ENCODE measurements at places on chromosomes 2 and 18. TPM values are rescaled to one million over a fixed set of nuclear protein-coding genes. Genes with fewer than 3 reads are reported as not detected.

Gene AMER3
- total RNA-seq = 0.27 TPM

- no peak for DNase-seq
Observed at GRCh38 chr2:100214265-100214971, 72.0 kb upstream of the AFF3 start.

GRCh38 chr2:43438342-43438741 is 157.5 kb downstream of the THADA start:
- DNase-seq = no peak

Gene ZNF804A
- total RNA-seq = not detected

- no peak for DNase-seq
Observed at GRCh38 chr2:236718207-236718992, 148.8 kb downstream of the ACKR3 start.

Gene DSG4
- 0.27 TPM for total RNA-seq

DNA sequence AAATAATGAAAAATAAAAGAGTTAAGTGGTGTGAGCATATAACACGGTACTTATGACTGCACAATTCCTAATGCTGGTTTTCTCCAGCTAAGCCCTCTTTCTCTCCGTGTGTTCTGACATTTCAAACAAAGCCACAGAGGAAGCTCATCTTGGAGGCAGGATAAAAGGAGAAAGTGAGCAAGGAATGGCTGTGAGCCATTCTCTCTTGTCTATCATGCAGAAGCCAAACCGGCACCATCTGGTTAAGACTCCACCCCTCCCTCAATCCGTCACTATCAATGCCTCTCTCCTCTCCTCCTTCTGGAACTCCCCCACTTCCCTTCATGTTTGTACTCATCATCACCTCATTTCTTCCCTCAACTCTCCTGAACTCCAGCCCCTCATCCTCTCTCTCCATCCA is 210.4 kb downstream of the TMEM163 start:
- no peak for DNase-seq

Gene SERPINB11
- total RNA-seq = not detected

Gene ADD2
- total RNA-seq = 1.1 TPM

Gene ARHGEF33
- 0.35 TPM for total RNA-seq

DNA sequence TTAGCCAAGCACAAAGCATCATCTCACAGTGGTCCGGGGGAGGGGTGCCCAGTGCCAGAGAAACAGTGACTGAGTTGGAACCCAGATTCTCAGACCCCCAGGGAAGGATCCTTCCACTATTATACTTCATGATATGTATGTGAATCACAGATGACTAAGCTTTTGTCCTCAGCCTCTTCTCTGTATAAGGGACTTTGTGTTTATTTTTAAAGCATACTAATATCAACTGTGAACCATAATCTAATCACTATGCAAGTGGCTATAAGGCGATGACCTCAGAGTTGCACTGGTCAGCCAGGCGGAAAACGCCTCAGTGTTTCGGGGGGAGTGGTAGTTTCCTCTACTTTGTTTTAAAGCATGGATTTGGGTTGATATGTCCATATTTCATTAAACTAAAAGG is 160.4 kb upstream of the TMEM200C start:
- DNase-seq = no peak

Gene GPR55
- 0.35 TPM for total RNA-seq

DNA sequence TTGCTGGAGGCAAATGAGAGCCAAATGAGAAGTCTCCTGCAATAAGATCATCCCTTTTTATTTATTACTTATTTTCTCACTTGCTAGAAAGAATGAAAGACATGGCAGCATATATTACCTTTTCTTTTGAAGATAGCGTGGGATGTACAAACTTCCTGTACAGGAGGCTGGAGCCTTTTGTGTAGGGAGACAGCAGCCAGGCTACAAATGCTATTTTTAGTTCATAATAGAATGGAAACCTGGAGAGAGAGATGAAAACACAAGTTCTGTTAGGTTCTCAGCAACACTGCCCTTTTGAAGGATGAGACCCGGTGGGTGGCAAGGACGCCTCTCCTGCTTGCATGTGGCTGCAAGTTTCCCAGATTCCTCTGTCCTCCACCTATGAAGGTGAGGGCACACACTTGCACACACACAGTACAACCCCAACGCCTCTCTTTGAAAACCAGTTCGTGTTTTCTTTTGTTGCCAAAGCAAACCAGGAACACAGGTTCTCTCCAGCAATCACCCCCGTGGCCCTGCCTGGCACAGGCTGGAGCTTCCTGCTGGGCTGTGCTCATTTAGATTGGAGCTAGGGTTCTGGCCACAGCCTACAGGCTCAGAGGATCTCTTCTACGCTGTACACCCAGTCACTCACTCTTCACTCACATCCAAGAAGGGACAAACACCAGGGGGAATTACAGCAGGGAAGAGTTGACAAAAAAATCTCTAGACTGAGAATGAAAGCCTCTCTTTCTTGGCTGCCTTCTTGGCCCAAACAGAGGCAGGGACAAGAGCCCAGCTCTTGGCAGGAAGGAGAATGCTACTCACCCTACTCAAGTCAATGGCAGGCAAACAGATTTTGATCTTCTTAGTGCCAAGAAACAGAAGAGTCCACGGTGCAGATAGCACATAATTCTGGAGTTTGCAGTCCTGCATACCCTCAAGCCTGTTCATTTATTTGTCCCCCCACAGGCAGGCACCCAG is 55.6 kb downstream of the MRPL35 start:
- DNase-seq = peak; percentile 42

Gene CCDC74B
- 0.35 TPM for total RNA-seq

- DNase-seq = no peak
Observed at GRCh38 chr2:37792366-37792765, 120.9 kb upstream of the CDC42EP3 start.

DNA sequence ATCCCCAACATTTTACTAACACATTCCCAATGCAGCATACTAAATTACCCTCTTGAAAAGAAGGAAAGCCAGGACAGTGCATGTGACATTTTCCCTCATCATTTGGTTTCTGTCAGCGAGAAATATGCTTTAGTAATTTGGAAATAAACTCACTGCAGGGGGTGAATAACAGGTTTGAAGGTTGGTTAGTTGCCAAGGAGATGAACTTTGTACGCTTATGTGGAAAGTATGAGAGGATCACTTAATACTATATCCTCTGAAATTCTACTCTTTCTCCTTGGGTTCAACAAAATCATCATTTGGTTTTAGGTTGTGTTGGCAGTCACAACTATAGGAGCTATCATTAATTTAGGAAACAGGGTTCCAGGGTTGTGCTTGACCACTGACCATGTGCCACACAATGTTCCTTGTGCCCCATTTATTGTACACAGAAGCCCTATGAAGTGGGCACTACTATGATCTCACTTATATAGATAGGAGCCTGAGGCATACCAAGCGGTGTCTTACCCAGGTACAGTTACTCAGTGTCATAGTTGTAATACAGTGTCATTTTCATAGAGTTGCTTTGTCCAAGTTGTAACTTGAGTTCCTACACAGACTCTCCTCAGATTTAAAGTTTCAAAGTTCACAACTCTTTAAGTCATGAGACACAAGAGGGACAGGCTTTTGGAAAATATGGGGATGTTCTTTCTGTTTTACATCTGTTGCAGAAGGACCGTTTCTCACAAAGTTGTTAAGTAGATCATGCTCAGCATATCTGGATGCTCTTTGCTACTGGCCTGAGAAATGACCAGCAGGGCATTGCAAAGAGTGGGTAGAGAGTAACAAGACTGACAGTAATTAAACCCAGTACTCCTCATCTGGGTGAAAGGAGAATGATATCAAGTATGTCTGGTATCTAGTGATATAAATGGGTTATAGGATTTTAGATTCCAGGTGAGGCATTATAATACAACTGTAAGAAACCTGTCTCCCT is 91.8 kb downstream of the MAP4K4 start:
- DNase-seq = no peak

DNA sequence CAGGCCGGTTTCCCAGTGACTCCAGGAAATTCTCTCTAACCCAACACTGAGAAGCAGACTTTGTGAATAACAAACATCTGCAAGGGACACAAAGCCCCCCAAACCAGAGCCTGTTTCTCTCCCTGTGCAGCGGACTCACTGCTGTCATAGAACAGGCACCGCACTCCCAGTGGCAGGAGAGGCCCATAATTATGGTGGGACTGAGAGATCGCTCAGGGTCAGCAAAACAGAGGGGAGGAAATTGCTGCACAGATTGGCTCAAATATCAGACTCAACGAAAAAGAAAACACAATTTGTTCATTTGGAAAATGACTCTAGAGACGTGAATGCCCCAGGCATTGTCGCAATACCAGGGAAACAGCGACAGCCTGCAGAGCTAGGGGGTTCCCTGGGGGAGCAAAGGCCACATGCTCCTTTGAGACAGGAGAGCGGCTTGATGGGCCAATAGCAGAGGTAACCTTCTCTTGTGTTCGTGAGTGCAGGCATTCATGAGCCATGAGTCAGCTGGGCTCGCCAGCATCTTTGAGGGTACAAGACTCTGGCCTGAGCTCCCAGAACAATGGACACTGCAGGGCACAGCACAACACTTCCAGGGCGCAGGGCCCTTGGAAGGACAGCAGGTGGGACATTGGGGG is 143.3 kb upstream of the KLHL29 start:
- DNase-seq = no peak

Gene MC2R
- total RNA-seq = not detected

DNA sequence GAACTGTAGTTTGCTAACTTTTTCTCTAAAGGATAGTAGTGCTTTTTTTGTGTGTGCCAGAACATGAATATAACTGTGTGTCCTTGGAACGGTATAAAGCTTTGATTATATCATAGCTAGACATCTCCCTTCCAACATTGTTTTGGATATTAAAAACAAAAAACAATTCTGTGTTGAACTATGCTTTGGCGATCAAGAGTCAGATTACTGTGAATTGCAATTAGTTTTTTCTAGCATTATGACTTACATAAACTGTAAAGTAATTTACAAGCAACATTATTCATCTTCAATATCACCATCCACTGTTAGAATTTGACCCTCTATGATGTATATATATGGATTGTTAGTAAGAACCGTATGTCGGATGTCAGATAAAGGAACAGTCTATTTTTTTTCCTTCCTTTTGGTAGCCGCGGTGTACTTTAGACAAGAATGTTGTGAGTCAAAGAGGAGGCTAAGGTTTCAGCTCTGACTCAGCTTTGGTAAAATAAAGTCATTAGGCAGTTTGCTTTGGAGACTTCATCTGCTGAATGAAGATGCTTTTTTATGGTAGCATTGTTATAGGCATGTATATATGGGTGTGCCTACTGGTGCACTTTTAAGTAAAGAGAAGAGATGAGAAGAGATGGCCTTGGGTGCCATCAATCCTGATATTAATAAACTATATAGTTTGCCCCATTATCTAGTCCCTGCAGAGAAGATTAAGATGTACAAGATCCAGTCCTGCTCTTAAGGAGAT is 76.4 kb downstream of the LTBP1 start:
- DNase-seq = no peak

GRCh38 chr2:23322567-23323197 is 62.3 kb upstream of the KLHL29 start:
- no peak for DNase-seq

GRCh38 chr2:127901339-127902056 is 15.7 kb upstream of the AMMECR1L start:
- peak; percentile 24 for DNase-seq

Gene TUBA4B
- not detected for total RNA-seq

GRCh38 chr2:3242747-3243369 is 134.8 kb downstream of the EIPR1 start:
- no peak for DNase-seq

Gene KCNE4
- 2.1 TPM for total RNA-seq

GRCh38 chr18:61965311-61965710 is 72.5 kb upstream of the RNF152 start:
- DNase-seq = no peak

Gene PAIP2B
- 7.1 TPM for total RNA-seq

DNA sequence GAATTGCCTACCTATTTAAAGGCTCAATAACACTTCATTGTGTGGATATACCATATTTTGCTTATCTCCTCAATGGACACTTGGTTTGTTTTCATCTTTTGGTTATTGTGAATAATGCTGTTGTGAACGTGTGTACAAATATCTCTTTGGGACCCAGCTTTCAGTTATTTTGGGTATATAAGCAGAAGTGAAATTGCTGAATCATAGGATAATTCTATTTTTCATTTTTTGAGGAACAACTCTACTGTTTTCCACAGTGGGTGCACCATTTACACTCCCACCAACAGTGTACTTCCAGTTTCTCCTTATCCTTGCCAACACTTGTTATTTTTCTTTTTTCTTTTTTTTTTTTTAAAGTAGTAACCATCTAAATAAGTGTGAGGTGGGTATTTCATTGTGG is 29.0 kb downstream of the PTPN4 start:
- no peak for DNase-seq

Gene FEZ2
- total RNA-seq = 50.0 TPM

Gene TEKT4
- not detected for total RNA-seq

DNA sequence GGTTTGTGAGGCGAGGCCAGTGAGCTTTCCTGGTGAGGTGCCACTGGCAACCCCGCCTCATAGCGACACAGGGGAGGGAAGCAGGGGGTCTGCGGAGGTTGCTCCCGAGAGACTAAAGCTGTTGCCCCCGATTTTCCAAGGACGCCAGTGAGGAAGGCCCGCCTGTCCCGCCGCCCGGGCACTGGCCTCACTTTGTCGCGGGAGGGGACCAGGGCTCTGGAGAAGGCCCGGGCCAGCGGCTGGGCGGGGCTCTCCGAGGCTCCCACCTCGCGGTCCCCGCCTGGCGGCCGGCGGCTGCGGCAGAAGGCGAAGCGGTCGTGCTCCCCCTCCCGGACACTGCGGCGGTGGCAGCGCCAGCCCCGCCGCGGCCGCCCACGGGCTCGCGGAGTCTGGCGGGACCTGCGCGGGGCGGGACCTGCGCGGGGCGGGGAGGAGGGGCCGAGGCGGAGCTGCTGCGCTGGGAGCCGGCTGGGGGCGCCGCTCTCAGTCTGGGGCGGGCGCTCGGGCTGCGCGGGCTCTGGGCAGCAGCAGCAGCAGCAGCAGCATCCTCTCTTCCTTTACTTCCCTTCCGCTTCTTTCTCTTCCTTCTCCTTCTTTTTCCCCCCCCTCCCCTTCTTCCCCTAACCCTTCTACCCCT is at the start of gene MAP2:
Gene MAP2, plus strand, starts transcription at position 486 of the 637 bp plus-strand sequence. CDS start 229,124 bp downstream, outside the sequence.
- peak; percentile 62 for DNase-seq

DNA sequence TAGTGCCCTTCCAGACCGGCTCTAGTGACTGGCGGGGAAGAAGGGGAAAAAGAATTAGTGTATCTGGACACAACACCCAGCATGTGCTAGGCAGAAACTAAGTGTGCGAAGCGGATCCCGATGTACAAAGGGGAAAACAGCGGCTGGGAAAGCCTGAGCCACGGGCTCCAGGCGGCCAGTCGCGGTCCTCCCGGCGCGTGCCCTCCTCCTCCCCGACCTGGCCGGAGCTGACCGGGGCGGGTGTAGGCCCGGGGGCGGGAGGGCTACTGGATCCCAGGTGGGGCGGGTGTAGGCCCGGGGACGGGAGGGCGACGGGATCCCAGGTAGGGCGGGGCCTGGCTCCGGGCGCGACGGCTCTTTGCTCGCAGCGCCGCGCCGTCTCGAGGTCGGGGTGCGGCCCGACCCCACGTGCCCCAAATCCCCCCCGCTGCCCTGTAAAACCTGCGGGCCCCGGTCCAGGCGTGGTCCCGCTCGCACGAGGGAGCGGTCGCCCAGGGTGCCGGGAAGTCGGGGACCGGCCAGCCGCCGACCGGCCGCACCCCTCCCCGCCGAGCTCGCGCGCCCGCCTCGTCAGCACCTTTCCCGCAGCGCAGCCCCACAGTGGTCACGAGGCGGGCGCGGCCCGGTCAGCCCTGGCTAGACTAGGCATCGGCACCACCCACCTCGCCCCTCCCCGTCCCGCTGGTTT is 48.8 kb downstream of the C2orf42 start:
- DNase-seq = no peak

- DNase-seq = peak; percentile 25
Observed at GRCh38 chr2:131493199-131493968, 1.2 kb upstream of the MZT2A start.

- no peak for DNase-seq
Observed at GRCh38 chr2:175742367-175742766, 259.7 kb downstream of the LNPK start.
